Activated T-helper 2 cell treated with anti-CD3 and anti-CD28 coated beads, Interferon-gamma antibody, Interleukin-2, Interleukin-4, amounts not matched to agents 10 μg/mL and 5 μg/mL and 100 μg/mL, durations not matched to agents 14 hours and 24 hours and 36 hours (primary cell): ENCODE measurements at places on chromosomes 3 and 15.

DNA sequence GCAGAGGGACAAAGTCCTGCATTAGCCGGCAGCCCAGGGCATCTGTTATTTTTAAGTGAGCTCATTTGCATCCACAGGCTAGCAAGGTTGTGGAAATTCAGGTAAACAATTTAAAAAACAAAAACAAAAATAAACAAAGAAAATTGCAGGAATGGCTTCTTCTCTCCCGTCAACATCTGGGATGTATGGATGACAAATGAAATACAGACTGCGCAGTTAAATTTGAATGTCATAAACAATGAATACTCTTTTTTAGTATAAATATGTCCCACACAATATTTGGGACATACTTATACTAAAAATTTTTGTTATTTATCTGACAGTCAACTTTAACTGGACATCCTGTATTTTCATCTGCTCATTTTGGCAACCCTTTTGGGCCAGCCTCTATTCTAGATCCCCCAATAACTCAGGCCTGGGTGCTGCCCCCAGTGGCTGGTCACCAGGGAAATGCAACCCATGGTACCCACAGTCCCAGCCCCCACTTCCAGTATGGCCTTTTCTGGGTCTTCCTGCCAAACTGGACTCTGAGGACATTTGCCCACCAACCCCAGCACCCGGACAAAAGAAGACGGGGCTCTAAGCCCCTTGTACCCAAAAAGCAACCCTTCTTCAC is 12.7 kb downstream of the GRM2 start:
- DNase-seq: no peak

DNA sequence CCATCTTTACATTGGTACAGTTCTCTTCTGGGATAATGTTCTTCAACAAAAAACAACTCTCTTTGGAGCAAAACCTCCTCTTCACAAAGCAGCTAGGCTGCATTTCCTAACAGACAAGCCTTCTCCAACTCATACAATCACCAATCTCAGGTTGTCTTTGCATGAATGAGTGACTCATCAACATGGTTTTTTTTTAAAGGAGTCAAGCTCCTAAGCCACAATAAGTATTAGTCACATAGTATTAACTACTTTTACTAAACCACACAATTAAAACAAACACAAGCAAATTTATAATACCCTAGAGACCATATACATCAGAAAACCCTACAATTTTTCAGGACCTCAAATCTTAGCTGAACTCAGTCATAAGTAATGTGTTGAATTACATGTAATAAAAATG is 137.4 kb downstream of the TBC1D5 start:
- DNase-seq: no peak

GRCh38 chr3:134149286-134149685 is 101.4 kb downstream of the RYK start:
- no peak for DNase-seq

DNA sequence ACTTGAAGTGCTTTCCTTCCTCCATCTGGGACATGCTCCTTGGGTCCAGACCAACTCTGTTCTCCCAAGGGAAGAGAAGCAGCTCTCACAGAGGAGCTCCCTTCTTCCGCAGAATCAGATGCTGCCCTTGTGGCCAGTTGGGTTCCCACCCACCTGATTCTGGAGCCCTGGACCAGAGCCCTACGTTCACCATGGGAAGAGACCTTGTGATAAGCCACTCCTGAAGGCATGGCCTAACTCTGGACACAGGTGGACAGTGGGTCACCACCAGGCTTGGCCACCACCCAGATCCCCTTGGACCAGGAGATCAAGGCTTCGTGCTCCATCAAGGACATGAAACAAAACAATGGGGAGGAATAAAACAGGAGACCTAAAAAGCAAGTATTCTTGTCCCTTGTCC is 172.2 kb downstream of the RPLP1 start:
- DNase-seq: no peak

DNA sequence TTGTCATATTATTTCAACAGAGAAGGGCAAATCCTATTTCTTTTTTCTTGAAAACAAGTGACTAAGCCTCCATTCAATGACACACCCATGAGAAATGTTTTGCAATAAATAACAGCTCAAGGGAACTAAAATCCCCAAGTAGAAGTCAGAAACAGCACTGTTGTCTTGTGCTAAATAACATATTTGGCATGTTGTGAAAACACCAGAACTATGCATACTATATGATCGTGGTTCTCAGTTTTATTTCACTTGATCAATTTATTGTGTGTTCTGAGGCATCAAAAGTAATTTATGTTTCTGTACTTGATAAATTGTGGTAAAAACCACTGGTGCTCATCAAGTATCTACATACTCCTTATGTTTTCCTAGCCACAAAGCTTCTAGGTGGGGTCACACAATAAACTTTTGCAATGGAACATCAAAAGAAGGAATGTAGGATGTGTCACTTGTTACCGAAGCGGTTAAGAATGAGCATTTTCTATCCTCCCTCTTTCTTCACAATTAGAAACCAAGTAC is 691.7 kb upstream of the CBLB start:
- no peak for DNase-seq

DNA sequence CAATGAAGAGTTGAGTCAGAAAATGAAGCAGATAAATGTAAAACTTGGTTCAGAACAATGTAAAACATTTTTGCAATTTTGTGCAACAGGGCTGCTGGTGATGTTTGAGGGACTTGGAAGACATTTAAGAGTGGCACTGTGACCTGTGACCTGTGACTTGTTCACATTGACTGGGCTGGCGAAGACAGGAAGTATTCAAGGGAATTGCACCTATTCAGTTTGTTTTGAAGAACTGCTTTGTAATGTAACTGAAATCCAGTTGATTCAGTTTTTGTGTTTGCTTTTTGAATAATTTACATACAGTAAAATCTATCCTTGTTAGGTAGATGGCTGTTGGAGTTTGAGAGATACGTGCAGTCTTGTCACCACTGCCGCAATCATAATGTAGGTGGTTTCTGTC is 35.4 kb downstream of the MCTP2 start:
- DNase-seq: no peak

GRCh38 chr3:10328460-10329071 is 7.7 kb upstream of the SEC13 start:
- no peak for DNase-seq

DNA sequence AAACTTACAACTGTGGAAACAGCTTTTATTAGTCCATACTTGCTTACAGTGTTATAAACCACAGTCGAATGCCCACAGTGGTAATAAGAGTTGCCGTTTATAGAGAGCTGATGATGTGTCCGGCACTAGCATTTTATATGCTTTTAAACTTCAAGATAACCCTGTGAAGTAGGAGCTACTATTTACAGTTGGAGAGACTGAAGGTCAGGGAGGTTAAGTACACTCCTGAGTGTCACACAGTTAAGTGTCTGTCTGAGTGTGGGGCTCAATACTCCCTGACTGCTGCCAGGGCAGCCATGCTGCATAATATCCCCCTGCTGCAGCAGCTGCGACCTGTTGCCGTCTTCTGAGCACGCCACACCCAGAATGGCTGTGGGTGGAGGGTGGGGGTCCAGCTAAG is 89.9 kb upstream of the TNFAIP8L3 start:
- no peak for DNase-seq

DNA sequence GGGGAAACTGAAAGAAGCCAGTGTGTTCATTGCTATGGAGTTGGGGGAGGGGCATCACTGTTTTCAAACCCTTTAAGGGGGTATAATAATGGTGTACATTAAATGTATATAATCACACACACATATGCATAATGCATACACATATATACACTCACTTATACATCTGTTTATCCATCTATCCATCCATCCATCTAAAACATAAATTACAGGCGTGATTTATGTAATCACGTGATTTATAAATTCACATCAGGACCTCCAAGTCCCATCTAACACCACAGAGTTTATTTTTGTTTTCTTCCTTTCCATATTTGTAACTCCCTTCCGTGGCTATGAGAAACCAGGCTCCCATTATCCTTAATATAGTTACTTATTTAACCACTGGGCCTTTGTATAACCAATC is 39.8 kb downstream of the GRAMD1C start:
- no peak for DNase-seq

GRCh38 chr15:58732625-58733363 is 16.7 kb downstream of the ADAM10 start:
- DNase-seq: no peak

GRCh38 chr3:127674790-127675189 is 2.0 kb downstream of the ABTB1 start:
- no peak for DNase-seq

DNA sequence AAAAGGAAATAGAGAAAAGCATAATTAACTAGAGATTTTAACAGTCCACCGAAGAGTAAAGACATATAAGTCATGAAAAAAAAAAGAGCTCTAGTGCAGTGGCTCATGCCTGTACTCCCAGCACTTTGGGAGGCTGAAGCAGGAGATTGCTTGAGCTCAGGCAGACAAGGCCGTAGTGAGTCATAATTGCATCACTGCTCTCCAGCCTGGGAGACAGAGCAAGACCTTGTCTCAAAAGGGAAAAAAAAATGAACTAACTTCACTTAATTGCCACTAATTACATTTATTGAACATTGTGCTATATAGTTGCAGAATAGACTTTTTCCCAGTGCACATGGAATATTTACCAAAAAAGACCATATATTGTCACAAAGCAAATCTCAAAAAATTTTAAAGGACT is 221.8 kb downstream of the CBLB start:
- no peak for DNase-seq

GRCh38 chr15:66156310-66156975 is 97.1 kb downstream of the MEGF11 start:
- DNase-seq: no peak

GRCh38 chr3:41198526-41198925 is 779 bp upstream of the CTNNB1 start:
- DNase-seq: no peak

GRCh38 chr15:42085721-42086120 is 8.6 kb downstream of the PLA2G4D start:
- DNase-seq: no peak

DNA sequence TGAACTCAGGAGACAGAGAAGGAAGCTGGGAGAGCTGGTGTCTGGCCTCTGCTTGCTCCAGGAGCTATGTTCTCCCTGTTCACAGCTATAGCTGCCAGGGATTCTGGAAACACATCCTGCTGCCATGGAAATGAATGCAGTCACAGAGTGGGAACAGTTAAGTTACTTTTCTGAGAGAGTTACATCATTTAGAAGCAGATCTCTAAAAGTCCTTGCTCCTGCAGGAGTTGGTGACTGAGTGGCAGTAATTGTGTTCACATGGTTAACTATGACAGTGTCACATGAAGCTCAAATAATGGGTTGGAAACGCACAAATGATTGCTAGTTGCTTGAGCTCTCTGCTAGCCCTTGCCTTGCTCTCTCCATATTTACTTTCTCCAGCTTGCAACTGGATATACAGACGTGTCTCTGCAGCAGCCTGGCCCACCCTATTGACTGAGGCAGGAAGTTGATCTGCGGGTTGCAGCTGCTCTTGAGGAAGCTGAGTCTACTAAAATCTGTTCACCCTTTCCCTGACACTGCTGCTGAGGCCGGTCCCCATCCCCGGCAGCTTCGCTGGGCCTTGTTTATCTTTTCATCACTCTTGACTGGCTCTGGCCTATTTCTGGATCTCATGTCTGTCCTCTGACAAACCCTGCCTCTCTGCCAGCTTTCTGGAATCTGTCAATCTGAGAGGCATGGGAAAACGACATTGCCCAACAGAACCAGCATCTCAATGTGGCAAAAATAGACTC is 16.7 kb upstream of the ISLR start:
- no peak for DNase-seq

GRCh38 chr15:67746022-67746421 is 79.3 kb upstream of the SKOR1 start:
- DNase-seq: no peak

DNA sequence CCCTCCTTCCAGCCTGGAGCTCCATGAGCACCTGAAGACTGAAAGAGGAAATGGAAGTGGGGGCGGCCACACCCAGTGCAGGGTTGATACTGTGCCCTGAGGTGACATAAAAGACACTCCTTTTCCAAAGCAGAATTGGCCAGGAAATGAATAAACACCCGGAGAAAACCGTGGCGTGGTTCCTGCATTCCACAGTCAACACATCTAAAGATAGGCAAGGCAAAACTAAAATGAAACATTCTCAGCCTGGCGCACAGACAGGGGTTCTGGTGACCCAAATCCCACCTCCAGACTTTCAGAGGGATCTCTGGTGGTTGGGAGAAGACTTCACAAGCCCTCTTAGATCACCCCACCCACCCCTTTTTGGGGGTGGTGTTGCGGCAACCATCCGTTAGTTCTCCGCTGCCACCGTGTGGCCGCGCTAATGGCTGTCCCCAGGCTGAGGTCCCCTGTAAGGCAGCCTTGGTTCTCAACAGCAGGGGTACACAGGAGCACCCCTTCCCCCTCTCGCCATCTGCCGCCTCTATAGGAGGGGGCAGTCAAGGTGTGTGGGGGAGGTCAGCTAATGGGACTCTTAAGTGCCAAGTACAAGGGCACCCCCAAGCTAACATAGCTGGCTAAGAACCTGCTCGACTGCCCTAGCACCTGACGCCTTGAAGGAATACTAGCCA is 2.5 kb upstream of the MST1R start:
- DNase-seq: peak; percentile 37

- DNase-seq: no peak
These were observed 32.9 kb upstream of the ETV5 start for GRCh38 chr3:186141790-186142189.
